ENCODE measurements at places on chromosomes 16 and 17. TPM values are rescaled to one million over a fixed set of nuclear protein-coding genes. Genes with fewer than 3 reads are reported as not detected.

DNA sequence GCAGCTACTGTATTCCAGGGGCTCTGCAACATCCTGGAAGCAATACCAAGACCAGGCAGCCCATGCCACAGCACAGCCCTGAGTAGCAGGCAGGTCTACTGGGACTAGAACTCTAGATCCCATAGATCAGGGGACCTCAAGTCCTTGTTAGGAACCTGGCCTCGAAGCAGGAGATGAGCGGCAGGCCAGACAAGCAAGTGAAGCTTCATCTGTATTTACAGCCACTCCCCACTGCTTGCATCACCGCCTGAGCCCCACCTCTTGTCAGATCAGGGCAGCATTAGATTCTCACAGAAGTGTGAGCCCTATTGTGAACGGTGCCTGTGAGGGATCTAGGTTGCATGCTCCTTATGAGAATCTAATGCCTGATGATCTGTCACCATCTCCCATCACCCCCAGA, 295.7 kb upstream of the TNRC6C start:
- no peak for DNase-seq

- DNase-seq: peak; percentile 69
These were observed 4.4 kb downstream of the CBX4 start for GRCh38 chr17:79834565-79835469.

- no peak for DNase-seq
These were observed 15.8 kb upstream of the DNAH17 start for GRCh38 chr17:78592991-78593329.

DNA sequence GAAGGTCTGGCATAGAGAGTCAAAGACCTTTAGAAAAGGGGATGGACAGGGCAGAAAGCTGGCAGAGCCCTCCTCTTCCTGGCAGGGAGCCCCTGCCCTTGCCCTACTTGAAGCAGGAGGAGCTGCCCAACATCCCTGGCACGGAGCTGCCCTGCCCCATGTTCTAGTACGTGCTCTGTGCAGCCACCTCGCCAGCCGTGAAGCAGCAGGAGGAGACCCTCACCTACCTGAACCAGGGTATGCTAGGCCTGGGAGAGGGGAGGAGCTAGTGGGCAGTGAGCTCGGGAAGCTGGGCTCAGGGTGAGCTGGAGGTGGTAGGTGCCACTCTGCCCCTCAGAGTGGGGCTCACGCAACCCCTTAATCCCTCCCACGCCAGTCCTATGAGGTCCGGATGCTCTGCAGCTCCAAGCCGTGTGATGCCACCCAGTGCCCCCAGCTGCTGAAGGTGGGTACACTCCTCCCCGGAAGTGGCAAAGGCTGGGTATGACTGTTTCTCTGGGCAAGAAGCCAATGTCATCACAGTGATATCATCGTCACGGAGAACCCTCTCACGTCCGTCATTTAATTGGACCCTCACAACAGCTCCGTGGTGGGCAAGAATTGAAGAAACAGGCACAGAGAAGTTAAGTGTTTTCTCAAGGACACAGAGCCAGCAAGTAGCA, 12.7 kb upstream of the STAC2 start:
- DNase-seq: no peak

TMEM11 gene
- total RNA-seq: 36.9 TPM

GRCh38 chr16:27740496-27741201, 190.7 kb downstream of the KATNIP start:
- DNase-seq: no peak

DNA sequence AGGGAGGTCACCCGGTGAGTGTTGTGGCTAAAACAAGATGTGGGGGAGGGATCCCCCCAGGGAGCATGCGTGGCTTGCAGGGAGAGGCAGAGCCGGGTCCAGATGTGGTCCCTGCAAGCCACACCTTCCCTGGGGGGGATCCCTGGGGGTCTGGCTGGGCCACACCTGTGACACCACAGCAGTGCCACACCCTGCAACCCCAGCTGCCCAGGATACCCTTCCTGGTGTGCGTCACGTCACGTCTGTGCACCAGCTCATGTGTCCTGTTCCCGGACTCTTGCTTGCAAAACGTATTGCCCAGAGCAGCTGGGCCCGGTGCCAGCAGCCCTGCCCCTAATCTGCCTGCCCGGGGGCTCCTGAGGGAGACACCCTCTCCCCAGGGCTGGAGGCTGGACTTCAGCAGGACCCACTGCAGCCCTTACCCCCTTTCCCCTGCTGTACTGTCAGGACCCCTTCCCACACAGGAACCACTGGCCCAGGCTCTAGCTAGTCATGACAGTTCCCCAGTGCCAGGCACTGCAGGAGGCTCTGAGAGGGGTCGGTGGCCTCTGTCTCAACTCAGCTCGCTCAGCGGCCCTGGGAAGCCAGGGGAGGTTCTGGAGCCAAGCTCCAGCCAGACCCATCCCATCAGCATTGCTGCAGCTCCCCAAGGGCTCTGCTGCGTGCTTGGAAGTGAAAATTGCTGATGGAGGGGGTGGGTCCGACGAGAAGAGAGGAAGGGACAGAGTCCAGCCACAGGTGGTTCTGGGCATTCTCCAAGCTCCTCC, 25.8 kb upstream of the ACSF3 start:
- DNase-seq: no peak

DNA sequence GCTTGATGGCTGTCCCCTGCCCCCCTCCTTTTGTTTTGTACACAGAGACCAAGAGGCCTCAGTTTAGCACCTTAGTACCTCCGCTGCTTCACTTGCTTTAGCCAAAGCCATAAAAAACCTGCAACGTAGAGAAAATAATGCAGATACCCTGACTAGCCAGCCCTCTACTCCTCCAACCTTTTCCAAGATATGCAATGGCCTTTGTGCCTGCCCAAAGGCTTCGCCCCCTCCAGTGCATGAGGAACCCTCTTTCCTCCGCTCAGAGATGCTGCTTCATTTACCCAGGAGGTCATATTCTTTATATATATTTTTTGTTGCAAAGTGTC, 17.0 kb downstream of the CNTNAP1 start:
- no peak for DNase-seq

FSCN2 gene
- total RNA-seq: 1.5 TPM

TADA2A gene
- 24.7 TPM for total RNA-seq

TMEM238L gene
- not detected for total RNA-seq

GRCh38 chr17:44775838-44776621, 17.2 kb downstream of the ADAM11 start:
- DNase-seq: no peak

GRCh38 chr16:10918294-10919002, 23.8 kb downstream of the DEXI start:
- peak; percentile 94 for DNase-seq

DNA sequence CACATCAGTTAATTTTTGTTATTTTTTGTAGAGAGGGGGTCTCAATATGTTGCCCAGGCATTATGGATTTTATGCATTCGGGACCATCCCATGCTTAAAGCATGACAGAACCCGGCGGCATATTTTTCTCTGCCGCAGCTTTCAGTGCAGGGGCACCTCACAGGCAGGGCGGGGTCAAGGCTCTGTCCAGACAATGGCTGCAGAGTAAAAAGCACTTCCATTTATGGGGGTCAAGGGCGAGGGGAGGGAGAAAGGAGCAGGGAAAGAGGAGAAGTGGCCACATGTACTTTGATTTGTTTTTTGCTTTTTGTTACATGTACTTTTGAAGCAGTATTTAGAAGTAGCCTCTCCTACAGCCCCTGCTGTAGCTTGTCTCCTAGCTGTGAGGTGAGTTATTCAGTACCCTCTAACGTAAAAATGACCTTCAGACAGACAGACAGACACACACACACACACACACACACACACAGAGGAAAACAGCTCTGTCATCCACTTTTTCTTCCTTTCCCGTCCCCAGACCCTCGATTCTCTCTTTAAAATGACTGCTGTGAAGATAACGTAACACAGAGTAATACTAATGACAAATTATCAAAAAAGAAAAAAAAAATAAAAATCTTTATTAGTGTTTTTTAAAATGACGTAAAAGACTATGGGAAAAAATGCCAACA, 856 bp upstream of the SCPEP1 start:
- DNase-seq: no peak

CA4 gene
- 8.3 TPM for total RNA-seq

DNA sequence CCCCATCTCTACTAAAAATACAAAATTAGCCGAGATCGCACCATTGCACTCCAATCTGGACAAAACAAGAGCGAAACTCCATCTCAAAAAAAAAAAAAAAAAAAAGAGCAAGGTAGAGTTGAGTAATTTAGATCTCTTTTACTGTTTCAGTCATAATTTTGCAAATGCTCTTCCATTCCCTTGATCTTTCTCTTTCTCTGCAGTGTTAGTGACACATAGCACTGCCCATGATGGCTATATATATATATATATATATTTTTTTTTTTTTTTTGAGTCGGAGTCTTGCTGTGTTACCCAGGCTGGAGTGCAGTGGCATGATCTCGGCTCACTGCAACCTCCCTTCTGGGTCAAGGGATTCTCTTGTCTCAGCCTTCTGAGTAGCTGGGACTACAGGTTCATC, 12.2 kb upstream of the PHOSPHO1 start:
- DNase-seq: no peak

DNA sequence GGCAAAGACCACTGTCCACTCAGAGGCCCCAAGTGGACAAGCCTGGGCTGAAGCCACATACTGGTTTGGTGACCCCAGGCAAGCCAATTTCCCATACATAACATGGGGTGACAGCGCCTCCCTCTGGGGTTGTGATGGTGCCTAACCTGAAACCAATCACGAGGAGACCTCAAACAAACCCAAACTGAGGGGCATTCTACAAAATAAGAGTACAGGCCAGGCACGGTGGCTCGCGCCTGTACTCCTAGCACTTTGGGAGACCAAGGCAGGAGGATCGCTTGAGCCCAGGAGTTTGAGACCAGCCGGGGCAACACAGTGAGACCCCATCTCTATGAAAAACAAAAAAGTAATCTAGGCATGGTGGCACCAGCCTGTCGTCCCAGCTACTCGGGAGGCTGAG, 3.6 kb downstream of the P2RX5 start:
- no peak for DNase-seq

OR2C1 gene
- not detected for total RNA-seq

DNA sequence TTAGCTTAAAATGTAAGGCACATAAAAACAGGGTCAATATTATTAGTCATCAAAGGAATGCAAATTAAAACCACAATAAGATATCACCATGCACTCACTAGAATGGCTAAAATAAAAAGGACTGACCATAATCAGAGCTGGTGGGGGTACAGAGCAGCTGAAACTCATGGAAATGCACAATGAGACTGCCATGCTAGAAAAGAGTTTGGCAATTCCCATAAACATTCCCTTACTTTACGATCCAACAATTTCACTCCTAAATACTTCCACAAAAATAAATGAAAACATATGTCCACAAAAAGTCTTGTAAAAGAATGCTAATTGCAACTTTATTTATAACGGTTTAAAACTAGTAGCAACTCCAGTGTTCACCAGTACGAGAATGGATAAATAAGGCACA, 36.1 kb upstream of the ERCC4 start:
- DNase-seq: no peak

- no peak for DNase-seq
These were observed 32.3 kb downstream of the SCNN1G start for GRCh38 chr16:23214796-23215195.

- no peak for DNase-seq
These were observed 135.8 kb downstream of the SKAP1 start for GRCh38 chr17:48294020-48294805.

DNA sequence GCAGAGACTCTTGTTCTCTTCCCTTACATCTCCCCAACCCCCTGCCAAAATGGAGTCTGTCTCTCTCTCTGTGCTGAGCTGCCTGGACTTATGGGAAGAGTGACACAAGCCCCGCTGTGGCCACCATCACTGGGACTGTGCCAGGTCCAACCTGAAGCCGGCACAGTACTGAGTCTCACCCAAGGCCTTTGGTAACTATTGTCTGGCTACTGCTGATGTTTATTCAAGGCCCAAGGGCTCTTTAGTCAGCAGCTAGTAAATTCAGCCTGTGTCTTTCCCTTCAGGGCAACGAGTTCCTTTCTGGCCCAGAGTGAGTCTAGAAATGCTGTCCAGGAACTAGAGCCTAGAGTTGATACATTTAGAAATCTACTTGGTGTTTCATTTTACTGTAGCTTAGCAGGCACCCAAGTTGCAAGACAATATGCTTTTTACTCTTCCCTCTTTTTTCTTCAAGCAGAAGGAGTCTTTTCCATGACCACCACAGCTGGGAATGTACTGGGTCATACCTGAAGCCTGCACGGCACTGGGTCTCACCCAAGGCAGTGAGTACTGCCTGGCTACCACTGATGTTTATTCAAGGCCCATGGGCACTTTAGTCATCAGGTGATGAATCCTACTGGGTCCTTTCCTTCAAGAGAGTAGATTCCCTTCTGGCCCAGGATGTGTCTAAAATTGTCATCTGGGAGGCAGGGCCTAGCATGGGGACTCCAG, 17.7 kb downstream of the EFCAB5 start:
- DNase-seq: no peak

DNA sequence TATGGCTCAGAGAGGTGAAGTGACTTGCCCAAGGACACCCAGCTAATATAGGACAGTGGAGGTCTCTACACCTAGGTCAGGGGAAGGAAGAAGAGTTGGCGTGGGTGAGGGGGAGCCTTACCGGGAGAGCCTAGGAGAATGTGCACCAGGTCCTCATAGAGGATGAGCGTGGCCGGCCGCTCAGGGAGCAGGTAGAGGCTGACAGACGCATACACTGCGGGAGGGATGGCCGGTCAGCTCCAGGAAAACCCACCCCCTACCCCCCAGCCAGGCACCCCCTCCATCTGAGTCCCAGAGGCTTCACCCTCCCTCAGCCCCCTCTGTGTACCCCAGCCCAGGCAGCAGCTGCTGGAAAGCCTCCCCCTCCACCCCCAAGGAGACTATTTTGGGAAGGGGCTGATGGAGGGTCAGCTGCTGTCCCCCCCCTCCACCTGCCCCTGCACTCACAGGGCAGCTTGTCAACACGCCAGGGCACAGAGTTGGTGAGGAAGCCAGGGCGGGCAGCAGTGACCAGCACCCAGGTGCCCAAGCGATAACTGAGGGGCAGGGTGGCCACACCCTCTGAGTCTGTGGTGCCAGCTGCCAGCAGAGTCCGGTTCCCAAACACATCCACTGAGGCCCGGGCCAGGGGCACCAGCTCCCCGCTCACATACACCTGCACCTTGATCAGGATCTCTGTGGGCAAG, 4.1 kb downstream of the FAM171A2 start:
- DNase-seq: no peak

- DNase-seq: no peak
These were observed 12.9 kb upstream of the SEC14L1 start for GRCh38 chr17:77127735-77128361.

IRX3 gene
- total RNA-seq: 30.5 TPM

DNA sequence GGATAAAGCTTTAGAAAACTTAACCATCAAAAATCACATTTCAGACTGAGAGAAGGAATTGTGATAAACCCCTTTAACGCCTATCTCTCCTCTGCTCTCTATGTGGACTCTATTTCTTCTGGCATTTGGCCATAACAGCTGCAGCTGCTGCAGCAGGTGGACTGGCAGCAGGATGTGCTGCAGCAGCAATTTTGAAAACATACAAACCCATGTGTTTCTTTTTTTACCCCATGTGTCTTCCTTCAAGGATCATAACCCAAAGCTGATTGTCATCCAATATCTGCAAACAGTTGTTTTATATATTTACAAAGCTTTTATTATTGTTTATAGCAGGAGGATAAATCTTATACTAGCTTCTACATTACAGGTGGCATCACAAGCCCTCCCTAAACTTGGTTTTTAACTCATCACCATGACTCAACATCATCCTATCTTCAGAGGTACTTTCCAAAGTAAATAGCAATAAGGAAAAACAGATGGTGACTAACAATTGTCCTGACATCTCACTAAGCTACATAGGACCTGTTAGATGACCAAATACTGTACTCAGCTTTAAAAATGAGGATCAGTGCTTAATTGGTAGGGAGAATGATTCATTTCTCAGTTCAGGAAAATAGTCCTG, 14.5 kb upstream of the KRTAP9-2 start:
- no peak for DNase-seq

GRCh38 chr16:53912155-53912554, 208.2 kb downstream of the FTO start:
- no peak for DNase-seq

Data from endothelial cell (in vitro differentiated cells).